CD4-positive, alpha-beta T cell treated with Interleukin-1 beta for 1 hour (primary cell): ENCODE measurements at places on chromosomes 5 and 9.

GRCh38 chr9:4982721-4983482 lies 2.2 kb upstream of the JAK2 start:
- no peak for DNase-seq

DNA sequence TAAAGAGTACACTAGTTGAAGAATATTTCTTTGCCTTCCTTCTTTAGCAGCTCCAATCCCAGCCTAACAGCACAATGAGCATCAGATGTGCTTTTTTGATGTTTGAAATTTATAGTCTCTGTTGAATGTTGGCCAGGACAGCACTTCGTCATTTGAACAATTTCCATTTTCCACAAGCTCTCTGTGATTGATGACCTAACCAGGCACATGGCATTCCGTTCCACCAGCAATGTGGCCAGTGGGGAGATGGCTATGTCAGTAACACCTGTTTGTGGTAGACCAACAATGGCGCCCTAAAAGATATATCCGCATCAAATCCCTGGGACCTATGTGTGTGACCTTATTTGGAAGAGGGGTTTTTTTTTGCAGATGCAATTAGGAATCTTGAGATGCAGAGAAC lies 66.8 kb downstream of the PALM2AKAP2 start:
- DNase-seq, result no peak

DNA sequence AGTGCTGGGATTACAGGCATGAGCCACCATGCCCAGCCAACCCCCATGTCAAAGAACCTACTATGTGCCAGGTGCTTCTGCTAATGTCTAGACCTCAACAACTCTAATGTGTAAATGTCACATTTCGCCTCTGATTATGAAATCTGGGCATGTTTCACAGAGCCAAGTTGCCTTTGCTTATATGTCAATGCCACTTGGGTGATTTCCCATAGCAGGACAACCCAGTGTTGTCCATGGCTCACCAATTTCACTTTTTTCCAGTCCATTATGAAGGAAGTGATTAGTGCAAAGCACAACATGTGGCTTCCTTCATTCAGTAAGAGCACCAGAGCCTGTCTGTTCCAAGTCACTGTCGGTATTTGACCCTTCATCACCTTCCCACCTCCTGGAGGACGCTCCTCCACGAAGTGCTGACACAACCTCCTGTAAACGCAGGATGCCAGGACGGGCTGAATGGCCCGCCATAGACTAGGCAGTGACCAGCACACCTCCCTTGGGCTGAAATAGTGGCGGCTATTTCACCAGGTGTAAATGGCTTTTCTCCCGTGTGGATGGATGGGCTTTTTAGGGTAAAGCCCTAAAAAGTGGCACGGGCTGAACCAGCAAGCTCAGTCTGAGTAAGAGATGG lies 962 bp upstream of the PKN3 start:
- no peak for DNase-seq

- DNase-seq, result no peak
These were observed 479.4 kb downstream of the DMAC1 start for GRCh38 chr9:7320139-7320538.

- DNase-seq, result no peak
These were observed 80.6 kb upstream of the ZBTB43 start for GRCh38 chr9:126724226-126724625.

DNA sequence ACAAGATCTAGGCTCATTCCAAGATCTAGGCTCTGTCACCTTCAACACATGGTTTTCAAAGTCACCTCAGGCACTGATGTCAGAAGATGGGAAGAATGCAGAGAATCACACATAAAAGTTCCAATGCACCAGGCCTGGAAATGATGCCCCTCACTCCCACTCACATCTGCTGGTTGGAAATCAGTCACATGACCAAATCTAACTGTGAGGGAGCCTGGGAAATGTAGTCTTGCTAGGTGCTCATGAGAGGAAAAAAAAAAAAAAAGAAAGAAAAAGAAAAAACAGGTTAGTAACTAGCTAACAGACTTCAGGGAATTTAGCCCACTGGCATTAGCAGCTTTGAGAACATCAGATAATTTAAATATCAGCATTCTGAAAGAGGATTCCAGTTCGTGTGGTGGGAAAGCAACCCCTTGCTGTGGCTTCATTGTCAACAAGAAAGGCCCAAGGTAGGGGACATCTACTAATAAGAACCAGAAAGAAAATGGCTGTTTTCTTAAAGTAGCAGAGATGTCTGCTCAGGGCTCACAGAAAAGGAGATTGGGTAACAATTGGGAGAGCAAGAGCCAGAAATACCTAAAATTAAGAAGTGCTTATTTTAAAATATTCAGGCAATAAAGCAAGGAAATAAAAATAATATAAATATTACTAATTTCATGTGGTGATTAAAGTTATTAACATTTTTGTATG lies 614.3 kb downstream of the ACTL7B start:
- no peak for DNase-seq
